ENCODE measurements at places on chromosomes 12 and 14. TPM values are rescaled to one million over a fixed set of nuclear protein-coding genes. Genes with fewer than 3 reads are reported as not detected.

GRCh38 chr12:48105321-48105866 lies 485 bp downstream of the SENP1 start:
- peak; percentile 31 for DNase-seq

- no peak for DNase-seq
These were observed 6.3 kb upstream of the RIN3 start for GRCh38 chr14:92507174-92507768.

DNA sequence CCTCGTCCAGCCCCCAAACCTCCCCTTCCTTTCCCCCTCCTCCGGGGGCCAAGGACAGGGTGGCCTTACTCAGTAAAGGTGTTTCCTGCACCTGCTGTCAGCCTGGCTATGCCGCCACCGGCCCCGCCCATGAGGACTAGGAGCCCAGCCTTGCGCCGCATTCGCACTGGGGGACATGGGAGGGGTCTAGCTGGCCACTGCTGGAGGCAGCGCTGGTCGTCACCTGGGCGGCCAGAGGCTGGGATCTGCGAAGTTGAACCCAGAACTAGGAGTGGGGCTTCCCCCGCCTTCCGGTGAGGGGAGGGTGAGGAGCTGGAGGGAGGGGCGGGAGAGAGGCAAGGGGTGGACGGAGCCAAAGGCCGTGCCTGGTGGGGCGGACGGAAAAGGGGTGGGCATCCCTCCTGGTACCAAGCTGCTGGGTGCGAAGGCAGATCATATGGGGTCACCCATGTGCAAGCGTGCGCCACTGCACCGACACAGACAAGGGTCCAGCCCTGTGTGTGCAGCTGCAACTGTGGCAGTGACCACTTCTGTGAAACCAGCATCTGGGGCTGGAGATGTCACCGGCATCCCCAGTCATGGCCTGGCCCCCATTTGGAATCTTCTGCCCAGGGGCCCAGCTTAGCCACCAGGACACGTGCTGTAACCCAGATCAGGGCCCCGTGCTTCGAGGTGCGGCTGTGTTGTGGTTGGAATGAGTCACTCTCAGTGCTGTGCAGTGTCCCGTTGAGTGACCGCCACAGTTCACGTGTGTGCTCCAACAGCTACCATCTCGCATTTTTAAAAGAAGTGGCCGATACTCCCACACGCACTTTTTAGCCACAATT lies 8.5 kb downstream of the AMN start:
- DNase-seq, result no peak

DNA sequence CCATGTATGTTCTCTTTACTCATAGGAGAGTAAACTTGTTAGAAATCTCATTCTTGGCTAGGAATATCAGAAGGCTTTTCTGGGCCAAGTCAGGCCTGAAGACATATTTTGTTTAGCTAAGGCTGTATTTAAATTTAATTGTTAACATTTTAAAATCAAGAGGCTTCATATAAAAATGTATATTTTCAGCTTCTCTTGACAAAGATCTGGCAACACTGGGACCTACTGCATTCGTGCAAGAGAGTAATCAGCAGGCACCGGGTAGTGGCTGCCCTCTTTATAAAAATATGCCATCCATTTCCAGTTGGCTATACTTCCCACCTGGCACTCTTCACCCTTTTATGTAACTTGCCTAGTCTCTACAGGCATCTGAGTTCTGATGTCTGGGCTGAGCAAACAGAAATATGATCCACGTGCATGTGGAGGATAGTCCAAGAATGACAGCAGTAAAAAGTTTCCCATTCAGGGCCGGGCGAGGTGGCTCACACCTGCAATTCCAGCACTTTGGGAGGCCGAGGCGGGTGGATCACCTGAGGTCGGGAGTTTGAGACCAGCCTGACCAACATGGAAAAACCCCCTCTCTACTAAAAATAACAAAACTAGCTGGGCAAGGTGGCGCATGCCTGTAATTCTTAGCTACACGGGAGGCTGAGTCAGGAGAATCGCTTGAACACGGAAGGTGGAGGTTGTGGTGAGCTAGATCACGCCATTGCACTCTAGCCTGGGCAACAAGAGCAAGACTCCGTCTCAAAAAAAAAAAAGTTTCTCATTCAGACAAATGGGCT lies 2.0 kb upstream of the SOS2 start:
- no peak for DNase-seq

GRCh38 chr12:78183824-78184223 lies 353.1 kb downstream of the NAV3 start:
- DNase-seq, result no peak

- DNase-seq, result no peak
These were observed 69.3 kb upstream of the KCNJ8 start for GRCh38 chr12:21843795-21844194.

- no peak for DNase-seq
These were observed 17.0 kb downstream of the NID2 start for GRCh38 chr14:52051871-52052270.

- no peak for DNase-seq
These were observed at the start of gene GNB3 for GRCh38 chr12:6840761-6841515. Gene GNB3, plus strand, starts transcription at chr12:6840925. Its CDS starts 363 bp downstream, at chr12:6841288.

DNA sequence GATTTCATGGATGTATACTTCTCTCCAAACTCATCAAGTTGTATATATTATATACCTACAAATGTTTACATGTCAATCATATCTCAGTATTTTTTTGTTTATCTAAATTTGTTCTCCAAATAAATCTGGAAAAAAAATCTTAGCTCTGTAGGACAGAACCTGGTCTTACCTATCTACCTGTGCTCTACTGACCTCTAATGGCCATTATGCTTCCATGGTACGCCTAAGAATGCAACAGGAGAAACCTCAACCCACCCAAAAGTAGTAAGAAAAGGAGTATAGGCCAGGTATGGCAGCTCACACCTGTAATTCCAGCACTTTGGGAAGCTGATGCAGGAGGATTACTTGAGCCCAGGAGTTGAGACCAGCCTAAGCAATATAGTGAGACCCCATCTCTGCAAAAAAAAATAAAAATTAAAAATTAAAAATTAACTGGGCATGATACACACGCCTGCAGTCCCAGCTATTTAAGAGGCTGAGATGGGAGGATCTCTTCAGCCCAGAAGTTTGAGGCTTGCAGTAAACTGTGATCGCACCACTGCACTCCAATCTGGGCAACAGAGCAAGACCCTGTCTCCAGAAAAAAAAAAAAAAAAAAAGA lies 8.7 kb downstream of the OR11H4 start:
- no peak for DNase-seq

DNA sequence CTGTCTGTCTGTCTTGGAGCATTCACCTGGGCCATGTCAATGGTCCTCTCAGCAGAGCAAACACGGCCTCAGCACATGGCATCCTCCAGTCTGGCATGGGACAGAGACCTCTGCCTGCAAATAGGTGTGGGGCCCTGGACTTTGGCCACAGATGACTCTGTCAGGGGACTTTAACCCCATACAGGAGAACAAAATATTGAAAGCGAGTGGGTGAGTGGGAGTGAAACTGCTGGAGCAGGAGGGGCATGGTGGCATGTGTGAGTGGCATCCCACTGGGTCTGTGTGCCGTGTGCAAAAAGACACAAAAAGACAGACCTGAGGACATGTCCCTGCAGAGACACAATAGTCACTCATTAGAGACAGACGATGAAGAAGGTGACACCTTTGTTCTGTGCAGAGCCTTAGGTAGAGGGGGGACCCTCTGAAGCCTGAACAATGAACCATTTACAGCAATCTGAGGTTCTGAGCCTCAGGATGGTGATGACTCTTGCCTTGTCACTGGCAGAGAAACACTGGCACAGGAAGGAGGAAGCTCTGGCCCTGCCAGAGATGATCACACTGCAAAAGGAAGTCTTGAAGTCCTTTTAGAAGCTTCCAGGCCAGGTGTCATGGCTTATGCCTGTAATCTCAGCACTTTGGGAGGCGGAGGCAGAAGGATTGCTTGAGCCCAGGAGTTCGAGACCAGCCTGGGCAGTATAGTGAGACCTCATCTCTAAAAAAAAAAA lies 7.5 kb downstream of the LAG3 start:
- no peak for DNase-seq

DNA sequence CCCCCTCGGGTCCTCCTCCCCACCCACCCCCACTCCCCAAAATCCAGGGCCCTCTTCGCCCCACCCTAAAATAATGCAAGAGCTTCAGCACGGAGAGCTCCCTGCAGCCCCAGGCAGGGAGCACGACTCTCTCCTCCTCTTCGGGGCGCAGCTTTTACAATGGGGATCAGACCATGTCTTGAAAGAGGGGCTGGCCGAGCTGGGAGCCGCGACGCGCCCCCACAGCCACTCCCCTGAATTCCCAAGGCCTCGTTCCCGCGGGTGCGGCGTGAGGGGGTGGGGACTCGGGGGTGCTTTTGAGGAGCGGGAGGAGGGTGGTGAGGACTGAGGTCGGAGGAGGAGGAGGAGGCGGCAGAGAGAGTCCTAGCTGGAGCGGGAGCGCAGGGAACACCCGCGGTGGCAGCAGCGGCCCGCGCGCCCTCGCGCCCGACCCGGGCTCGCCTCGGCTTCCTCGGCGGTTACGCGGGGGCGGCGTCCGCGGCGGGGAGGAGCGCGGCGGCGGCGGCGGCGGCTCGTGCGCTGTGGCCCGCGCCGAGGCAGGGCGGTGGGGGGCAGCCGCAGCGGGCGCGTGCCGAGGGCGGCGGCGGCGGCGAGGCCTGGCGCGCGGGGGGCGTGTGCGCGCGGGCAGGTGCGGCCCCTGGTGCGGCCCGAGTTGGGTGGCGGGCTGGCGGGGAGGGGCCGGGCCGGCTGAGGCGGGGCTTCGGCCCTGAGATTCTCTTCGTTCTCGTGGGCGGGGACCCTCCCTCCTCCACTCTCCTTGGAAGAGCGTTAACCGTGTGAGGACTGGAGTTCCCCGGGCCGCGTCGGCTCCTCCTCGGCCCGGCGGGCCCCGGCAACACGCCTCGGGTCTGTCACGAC lies at the start of gene ANKS1B:
TSS of gene ANKS1B (minus strand) at position 666 of the 858 bp plus-strand sequence. CDS start 699 bp downstream, outside the sequence.
- peak; percentile 32 for DNase-seq

GRCh38 chr12:42625611-42626010 lies 36.1 kb upstream of the PRICKLE1 start:
- no peak for DNase-seq

DNA sequence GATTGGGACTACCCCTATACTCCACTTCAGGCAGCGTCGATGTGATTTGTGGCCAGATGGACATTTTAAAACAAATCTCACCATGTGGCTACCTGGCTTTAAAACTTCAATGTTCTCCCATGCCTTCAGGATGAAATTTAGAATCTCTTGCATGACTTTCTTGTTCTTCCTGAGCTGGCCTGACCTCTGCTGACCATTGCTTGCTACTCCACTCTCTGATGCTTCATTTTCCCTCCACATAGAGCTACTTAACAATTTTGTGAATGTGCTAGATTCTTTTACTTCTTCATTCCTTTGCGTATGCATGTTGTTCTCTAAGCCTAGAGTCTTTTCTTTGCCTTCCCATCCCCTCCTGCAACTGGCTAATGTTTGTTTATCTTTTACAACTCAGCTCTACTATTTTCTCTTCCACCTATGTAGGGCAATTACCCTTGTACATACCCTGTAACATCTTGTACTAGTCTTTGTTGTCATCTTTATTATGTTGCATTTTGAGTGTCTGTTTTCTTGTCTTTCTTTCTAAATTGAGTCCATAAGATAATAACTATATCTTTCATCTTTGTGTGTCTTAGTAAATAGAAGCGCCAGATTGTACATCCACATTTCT lies 41.2 kb downstream of the YLPM1 start:
- peak; percentile 6 for DNase-seq

DNA sequence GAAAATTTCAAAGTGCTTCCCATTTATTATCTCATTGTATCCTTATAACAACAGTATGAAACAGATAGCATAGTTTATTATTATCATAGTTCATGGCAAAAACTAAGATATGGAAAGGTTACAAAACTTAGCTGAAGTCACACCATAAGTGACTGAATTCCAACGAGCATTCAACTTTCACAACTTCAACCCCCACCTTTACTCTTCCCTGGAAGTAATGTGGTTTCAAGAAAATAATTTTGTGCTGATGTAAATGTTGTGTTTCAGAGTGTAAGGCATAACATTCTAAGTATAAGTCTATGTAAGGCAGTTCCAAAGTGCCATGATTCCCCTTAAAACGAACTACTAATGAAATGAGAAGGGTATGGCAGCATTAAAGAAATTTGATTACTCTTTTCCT lies 454.5 kb downstream of the BCAT1 start:
- no peak for DNase-seq

GRCh38 chr12:116670859-116671258 lies 67.0 kb downstream of the SPRING1 start:
- DNase-seq, result no peak

DNA sequence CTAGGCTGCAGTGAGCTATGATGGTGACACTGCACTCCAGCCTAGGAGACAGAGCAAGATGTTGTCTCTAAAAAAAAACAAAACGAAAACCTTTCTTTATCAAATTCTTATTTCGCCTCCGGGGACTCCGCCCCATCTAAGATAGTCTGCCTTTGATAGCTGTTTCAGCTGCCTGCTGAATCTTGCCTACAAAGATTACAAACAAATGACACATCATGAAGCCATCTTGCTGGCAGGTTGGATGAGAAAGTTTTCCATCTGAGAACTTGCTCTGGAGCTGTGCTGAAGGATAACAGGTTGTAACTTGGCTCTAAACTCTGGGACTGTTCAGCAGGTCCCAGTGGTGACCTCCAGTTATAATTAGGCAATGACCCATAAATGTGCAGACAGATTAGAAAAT lies 41.8 kb upstream of the AEBP2 start:
- DNase-seq, result no peak

DNA sequence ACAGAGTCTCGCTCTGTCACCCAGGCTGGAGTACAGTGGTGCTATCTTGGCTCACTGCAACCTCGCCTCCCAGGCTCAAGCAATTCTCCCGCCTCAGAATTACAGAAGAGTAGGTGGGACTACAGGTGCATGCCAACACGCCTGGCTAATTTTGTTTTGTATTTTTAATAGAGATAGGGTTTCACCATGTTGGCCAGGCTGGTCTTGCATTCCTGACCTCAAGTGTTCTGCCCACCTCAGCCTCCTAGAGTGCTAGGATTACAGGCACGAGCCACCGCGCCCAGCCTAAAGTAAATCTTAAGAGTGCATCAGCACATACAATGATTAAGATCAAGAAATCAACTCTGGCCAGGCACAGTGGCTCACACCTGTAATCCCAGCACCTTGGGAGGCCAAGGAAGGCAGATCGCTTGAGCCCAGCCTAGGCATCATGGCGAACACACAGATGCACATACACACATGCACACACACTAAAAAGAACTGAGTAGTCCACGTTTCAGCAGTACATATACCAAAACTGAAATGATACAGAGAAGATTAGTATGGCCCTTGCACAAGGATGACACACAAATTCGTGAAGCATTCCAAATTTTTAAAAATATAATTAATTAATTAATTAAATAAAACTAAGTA lies 65.0 kb downstream of the HECTD1 start:
- no peak for DNase-seq

The DACT1 gene
- polyA plus RNA-seq, result 41.7 TPM

The DIO3 gene
- polyA plus RNA-seq, result 0.21 TPM

The CHFR gene
- polyA plus RNA-seq, result 21.0 TPM

The CIROP gene
- polyA plus RNA-seq, result not detected

The SLCO1A2 gene
- polyA plus RNA-seq, result 0.14 TPM

The RERG gene
- polyA plus RNA-seq, result 34.0 TPM

The GNG2 gene
- polyA plus RNA-seq, result 60.9 TPM

The MGST1 gene
- polyA plus RNA-seq, result 35.0 TPM

The KRT8 gene
- polyA plus RNA-seq, result 212 TPM

The POTEG gene
- not detected for polyA plus RNA-seq

Measured in left renal cortex interstitium (tissue), 4 donors.